ENCODE measurements at places on chromosomes 7 and 10. TPM values are rescaled to one million over a fixed set of nuclear protein-coding genes. Genes with fewer than 3 reads are reported as not detected.
A peak's percentile ranks its signal among the peaks of the same experiment; 100 is the strongest.

DNA sequence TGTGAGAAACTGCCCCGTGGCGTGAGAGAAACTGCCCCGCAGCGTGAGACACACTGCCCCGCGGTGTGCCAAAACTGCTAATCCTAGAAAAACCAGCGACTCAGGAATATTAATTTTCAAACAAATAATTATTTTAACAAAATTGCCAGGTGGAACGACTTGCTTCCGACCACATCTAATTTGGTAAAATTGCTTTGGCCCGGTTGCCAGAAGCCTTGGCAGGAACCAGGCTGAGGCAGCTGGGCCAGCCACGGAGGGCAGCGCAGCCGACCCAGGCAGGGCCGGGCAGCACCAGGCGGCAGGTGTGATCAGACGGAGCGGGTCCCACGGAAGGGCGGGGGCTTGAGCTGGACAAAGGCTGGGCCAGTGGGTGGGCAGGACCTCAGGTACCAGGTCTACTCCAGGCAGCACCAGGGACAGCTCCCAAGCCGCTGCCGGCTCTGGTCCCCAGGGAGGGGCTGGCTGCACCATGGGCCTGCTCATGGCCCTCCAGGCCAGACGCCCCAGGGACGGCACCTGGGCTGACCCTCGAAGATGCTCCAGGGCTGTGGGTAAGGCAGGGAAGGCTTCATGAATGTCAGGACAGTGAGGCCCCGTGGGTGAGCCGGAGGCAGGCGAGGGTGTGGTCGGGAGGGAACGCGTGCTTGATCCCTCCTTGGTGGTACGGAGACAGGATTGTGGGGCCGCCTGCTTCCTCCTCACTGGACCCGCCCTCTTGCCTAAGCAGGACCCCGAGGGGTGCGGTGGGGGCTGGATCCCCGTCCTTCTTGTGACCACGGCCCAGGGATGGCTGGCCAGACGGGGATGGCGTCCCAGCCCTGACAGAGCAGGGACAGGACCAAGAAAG is 7.7 kb upstream of the ADGRA1 start:
- DNase-seq: no peak
- H3K27ac ChIP-seq: no peak overlapping the region
- H3K36me3 ChIP-seq: no peaks in the 10 kb centered on the region
- H3K4me3 ChIP-seq: no peak overlapping the region

- no peaks in the 10 kb centered on the region for H3K36me3 ChIP-seq
- H3K27ac ChIP-seq: no peak overlapping the region
- H3K4me1 ChIP-seq: no peaks in the 10 kb centered on the region
- H3K4me3 ChIP-seq: no peak overlapping the region
- no peak for DNase-seq
- H3K27me3 ChIP-seq: no peaks in the 10 kb centered on the region
Observed at GRCh38 chr7:92466682-92467081, 11.1 kb downstream of the ERVW-1 start.

The ODAD2 gene
- total RNA-seq: not detected

The GPR15LG gene
- not detected for total RNA-seq

The HACD1 gene
- total RNA-seq: 13.2 TPM

- no peak overlapping the region for H3K4me3 ChIP-seq
- peaks cover 14% of the 10 kb centered on the region for H3K4me1 ChIP-seq
- H3K36me3 ChIP-seq: no peaks in the 10 kb centered on the region
- DNase-seq: no peak
Observed at GRCh38 chr10:132467464-132468149, 70.0 kb upstream of the INPP5A start.

DNA sequence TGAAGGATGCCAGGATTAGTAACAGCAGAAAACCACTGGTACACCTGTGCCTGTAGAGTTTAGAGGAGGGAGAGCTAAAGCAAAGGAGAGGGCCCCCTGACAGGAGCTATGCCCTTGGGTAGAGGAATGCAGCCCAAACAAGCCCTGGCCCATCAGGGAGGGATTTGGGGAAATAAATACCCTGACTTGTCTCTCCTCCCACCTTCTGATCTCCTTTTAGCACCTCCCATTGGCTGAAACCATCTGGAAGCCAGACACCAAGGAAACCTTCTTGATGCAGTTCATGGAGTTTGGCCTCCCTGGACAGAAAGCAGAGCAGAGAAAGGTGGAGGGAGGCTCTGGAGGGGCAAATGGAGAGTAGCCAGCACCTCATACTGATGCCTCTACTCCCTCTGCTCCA is 45.3 kb downstream of the ADRA2A start:
- no peak overlapping the region for H3K27ac ChIP-seq
- H3K4me1 ChIP-seq: no peaks in the 10 kb centered on the region
- H3K4me3 ChIP-seq: no peak overlapping the region
- H3K36me3 ChIP-seq: no peaks in the 10 kb centered on the region
- no peak for DNase-seq

GRCh38 chr7:143214789-143215679 is 6.8 kb upstream of the TAS2R40 start:
- no peaks in the 10 kb centered on the region for H3K4me1 ChIP-seq
- no peaks in the 10 kb centered on the region for H3K36me3 ChIP-seq
- no peak overlapping the region for H3K4me3 ChIP-seq
- H3K27ac ChIP-seq: no peak overlapping the region

The SLC26A5 gene
- 0.48 TPM for total RNA-seq

DNA sequence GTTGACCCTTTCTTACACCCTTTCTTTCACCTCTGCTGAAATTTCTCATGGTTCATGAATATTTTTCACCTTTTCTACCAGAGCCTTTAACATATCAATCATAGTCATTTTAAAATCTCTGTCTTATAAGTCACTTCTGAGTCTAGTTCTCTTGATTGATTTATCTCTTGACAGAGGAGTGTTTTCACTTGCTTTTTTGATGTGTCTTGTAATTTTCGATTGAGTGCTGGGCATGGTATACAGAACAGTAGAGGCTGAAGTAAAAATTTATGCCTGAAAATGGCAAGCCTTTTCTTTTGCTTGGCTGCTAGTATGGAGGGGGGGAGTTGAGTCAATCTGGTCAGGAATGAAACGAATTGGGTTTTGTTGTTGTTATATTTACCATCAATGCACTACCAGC is 41.2 kb upstream of the NPTX2 start:
- H3K27me3 ChIP-seq: peaks cover 3% of the 10 kb centered on the region
- DNase-seq: no peak
- H3K4me3 ChIP-seq: no peak overlapping the region
- H3K27ac ChIP-seq: no peak overlapping the region
- no peaks in the 10 kb centered on the region for H3K36me3 ChIP-seq

GRCh38 chr7:37990337-37990736 is 69.9 kb downstream of the EPDR1 start:
- no peaks in the 10 kb centered on the region for H3K27me3 ChIP-seq
- no peaks in the 10 kb centered on the region for H3K4me1 ChIP-seq
- H3K4me3 ChIP-seq: no peak overlapping the region
- no peak for DNase-seq
- no peak overlapping the region for H3K27ac ChIP-seq

DNA sequence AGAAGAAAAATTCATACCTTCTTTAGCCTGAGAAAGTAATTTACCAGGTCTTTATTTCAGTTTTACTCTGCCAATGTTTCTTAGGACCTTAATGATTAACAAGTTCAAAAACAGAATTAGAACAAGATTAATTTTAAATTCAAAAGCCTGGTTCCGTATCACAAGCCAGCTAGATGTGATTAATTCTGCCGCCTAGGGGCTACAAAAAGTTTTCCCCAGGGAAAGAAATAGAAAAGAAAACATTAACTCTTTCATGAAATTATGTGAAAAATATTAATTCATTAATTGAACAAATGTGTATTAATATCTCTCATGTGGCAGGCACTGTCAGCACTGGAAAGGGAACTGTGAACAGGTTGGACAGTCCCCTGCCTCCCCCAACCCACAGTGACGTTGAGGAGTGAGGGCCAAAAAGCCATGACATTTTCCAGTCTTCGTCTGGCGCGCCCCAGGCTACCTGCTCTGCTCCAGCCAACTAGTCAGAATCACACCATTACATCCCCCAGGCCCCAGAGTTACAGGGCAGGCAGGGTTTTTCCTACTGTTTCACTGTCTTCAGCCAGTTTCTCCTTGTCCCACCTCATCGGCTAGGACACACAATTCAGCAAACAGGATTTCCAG is 20.1 kb downstream of the TMEM176A start:
- no peaks in the 10 kb centered on the region for H3K36me3 ChIP-seq
- H3K27ac ChIP-seq: no peak overlapping the region
- H3K4me1 ChIP-seq: no peaks in the 10 kb centered on the region
- H3K4me3 ChIP-seq: no peak overlapping the region
- H3K27me3 ChIP-seq: no peaks in the 10 kb centered on the region
- no peak for DNase-seq

The ZRANB1 gene
- total RNA-seq: 35.1 TPM

GRCh38 chr10:121183236-121183635 is 332.1 kb downstream of the WDR11 start:
- DNase-seq: no peak
- no peaks in the 10 kb centered on the region for H3K36me3 ChIP-seq

GRCh38 chr7:100546926-100547800 is 8.2 kb downstream of the AGFG2 start:
- no peaks in the 10 kb centered on the region for H3K27me3 ChIP-seq
- H3K36me3 ChIP-seq: no peaks in the 10 kb centered on the region
- H3K4me1 ChIP-seq: peaks cover 18% of the 10 kb centered on the region
- peak overlapping the region; percentile 95 for H3K27ac ChIP-seq
- DNase-seq: no peak
- peak overlapping the region; percentile 34 for H3K4me3 ChIP-seq

DNA sequence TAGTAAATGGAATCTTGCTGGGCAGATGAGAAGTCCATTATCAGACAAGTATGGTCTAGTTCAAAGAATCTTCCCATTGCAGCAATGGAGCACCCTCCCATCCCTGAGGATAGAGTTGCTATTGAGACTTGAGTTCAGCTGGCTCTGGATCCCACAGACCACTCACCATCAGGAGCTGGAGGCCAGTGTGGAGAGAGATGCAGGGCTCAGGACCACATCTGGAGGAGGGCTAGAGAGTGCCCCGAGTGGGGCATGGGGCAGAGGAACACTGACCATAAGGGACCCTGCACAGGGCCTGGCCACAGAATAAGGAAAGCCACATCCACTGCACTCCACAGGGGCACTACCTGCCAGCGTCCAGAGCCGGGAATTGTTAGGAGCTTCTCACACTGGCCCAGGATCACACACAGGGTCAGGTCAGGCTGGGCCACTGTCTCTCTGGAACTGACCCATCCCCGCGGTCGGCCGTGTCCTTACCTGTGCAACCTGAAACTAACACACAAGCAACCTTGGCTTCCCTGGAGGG is 41.3 kb upstream of the TCERG1L start:
- DNase-seq: no peak
- no peak overlapping the region for H3K27ac ChIP-seq
- no peaks in the 10 kb centered on the region for H3K36me3 ChIP-seq
- no peaks in the 10 kb centered on the region for H3K4me1 ChIP-seq
- H3K27me3 ChIP-seq: no peaks in the 10 kb centered on the region

GRCh38 chr7:29555061-29555460 is 8.6 kb upstream of the PRR15 start:
- H3K36me3 ChIP-seq: no peaks in the 10 kb centered on the region
- H3K4me3 ChIP-seq: no peak overlapping the region
- H3K4me1 ChIP-seq: no peaks in the 10 kb centered on the region
- H3K27me3 ChIP-seq: no peaks in the 10 kb centered on the region

GRCh38 chr7:34354899-34355298 is 303.1 kb upstream of the NPSR1 start:
- H3K36me3 ChIP-seq: no peaks in the 10 kb centered on the region
- DNase-seq: no peak
- no peak overlapping the region for H3K27ac ChIP-seq

DNA sequence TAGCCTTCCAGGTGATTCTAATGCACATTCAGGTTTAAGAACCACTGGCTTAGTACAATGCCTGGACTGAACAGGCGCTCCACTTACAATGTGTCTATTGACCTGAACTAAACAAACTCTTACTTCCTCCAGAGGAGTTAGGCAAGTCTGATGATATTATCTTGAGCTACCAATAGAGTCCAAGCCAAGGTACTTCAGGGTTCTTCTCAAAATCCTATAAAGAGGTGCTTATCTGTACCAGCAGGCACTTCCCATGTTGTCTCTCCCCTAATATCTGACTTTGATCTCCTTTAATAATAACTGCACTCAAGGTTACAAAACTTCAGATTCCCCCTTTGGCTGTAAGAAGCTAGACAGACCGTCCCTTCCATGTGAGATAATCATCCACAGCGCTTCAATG is 157.0 kb upstream of the SVIL start:
- DNase-seq: no peak
- H3K36me3 ChIP-seq: no peaks in the 10 kb centered on the region
- no peak overlapping the region for H3K4me3 ChIP-seq
- H3K4me1 ChIP-seq: no peaks in the 10 kb centered on the region
- peak overlapping the region; percentile 61 for H3K27ac ChIP-seq

DNA sequence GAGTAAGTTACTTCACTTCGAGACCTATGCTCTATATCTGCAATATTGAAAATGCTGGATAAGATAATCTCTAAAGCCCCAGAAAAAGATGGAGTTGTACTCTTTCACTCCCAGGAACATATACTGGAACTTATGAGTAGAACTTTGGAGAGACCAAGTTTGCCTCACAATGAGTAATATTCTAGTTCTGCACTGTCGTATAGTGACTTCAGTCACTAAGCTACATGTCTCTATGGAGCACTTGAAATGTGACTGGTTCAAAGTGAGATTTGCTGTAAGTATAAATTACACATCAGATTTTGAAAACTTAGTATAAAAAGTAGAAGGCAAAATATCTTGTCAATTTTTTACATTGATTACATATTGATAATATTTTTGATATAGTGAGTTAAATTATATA is 116.4 kb downstream of the PTEN start:
- H3K4me3 ChIP-seq: no peak overlapping the region
- no peak for DNase-seq
- no peaks in the 10 kb centered on the region for H3K36me3 ChIP-seq

The GRID2IP gene
- total RNA-seq: 0.33 TPM

The SPAM1 gene
- not detected for total RNA-seq

The TMEM273 gene
- 18.4 TPM for total RNA-seq

- DNase-seq: no peak
- H3K27me3 ChIP-seq: no peaks in the 10 kb centered on the region
- H3K4me1 ChIP-seq: no peaks in the 10 kb centered on the region
- no peaks in the 10 kb centered on the region for H3K36me3 ChIP-seq
- H3K27ac ChIP-seq: peak overlapping the region; percentile 79
Observed at GRCh38 chr10:12332572-12333379, 16.6 kb upstream of the CAMK1D start.

The SPDYE18 gene
- total RNA-seq: not detected

DNA sequence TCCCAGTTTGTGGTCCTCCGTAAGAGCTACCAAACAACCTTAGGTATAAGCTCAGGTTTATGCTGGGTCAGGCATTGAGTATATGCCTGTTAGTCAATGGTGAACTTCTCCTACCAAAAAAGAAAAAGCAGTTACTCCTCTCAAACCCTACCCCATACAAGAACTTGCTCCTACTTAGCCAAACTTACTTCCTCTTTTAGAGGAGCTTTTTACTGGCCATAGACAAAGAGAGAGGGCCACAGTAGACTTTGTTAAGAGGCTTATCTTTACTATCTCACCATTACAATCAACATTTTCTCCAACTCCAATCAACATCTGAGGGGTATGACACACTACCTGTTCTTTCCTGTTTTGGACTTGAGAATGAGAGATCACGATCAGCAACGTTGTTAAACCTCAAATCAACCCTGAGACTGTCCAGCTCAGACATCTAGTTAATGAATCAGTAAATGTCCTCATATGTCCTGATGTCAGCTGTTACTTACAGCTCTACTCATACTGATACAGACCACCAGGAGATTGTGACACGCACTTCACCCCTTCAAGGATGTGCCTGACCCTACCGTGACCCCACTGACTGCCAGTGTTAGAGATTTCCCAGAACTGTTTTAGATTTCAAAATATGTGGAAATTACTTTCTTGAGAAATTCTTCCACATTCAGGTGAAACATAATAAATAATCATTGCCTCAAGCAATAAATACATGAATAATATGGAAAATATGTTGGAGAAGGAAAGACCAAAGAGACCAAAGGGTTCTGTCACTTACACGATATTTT is 18.4 kb upstream of the CCDC71L start:
- H3K4me3 ChIP-seq: no peak overlapping the region
- no peaks in the 10 kb centered on the region for H3K4me1 ChIP-seq
- no peak for DNase-seq
- no peak overlapping the region for H3K27ac ChIP-seq
- H3K27me3 ChIP-seq: no peaks in the 10 kb centered on the region
